Left renal cortex interstitium (tissue), 4 donors: ENCODE measurements at places on chromosomes 5 and 9. TPM values are rescaled to one million over a fixed set of nuclear protein-coding genes. Genes with fewer than 3 reads are reported as not detected.

- DNase-seq: no peak
Observed at GRCh38 chr5:68739752-68740151, 354.1 kb upstream of the SLC30A5 start.

ARHGEF37 gene
- polyA plus RNA-seq: 6.2 TPM

DNA sequence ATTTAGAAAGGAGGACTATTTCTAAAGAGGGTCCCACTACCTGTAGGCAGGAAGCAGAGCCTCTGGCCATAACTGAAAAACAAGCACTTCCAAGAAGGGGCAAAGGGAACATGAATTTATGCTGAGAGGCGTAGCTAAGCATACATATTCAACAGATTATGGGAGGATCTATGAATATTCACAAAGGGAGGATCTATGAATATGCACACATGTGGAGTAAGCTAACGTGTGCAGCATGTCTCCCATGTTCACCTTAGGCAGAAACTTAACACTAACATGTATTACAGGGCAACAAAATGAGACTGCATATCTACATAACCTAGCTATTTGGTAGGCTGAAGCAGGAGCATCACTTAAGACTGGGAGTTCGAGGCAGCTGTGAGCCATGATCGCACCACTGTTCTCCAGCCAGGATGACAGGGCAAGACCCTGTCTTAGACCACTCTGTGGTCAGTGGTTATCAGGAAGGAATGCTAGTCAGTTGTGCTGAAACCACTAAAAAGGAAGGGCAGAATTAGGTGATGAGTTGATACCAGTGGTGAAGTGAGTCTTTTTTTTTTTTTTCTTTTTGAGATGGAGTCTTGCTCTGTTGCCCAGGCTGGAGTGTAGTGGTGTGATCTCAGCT is 20.8 kb downstream of the FXN start:
- no peak for DNase-seq

GRCh38 chr5:137192293-137192743 is 306.8 kb downstream of the SPOCK1 start:
- DNase-seq: no peak

TMEM252 gene
- polyA plus RNA-seq: 6.1 TPM

GRCh38 chr5:132058646-132059042 is 1.8 kb upstream of the IL3 start:
- DNase-seq: no peak

ARID3C gene
- 0.19 TPM for polyA plus RNA-seq

GRCh38 chr5:82551840-82552385 is 273.8 kb upstream of the RPS23 start:
- no peak for DNase-seq

DNA sequence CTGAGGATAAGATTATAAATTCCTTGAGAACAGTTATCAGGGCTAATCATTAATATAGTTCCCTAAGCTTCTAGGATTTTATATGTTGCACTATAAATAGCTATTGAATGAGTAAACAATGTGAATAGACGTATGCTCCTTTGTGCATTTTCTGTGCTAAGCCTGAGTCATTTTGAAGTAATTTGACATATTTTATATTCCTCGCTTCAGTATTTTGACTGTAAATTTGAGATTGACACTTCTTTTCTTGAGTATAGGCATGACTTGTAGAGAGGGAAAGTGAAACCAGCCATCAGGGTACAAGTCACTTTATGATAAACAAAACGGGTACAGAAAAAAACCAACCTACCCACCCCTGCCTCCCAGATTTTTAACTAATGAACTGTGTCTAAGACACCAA is 367.7 kb upstream of the PRR16 start:
- no peak for DNase-seq

GRCh38 chr5:78757269-78758053 is 108.9 kb upstream of the LHFPL2 start:
- no peak for DNase-seq

DNA sequence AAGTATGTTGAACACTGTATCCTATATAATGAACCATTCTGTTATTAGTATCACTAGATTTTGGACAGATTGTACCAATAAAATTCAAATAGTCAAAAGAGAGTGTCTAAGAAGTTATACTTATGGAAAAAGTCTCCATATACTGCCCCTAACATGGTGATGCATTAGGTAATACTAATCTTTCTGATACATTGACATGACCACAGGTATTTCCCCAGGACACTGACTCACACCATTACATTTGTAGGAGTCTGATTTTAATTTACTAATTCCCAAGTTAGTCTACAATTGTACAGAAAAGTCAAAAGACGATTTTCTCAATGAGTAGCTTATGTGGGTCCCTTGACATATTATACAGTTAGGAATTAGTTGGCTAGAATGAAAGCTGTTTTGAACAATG is 593.8 kb downstream of the ISL1 start:
- no peak for DNase-seq

DNA sequence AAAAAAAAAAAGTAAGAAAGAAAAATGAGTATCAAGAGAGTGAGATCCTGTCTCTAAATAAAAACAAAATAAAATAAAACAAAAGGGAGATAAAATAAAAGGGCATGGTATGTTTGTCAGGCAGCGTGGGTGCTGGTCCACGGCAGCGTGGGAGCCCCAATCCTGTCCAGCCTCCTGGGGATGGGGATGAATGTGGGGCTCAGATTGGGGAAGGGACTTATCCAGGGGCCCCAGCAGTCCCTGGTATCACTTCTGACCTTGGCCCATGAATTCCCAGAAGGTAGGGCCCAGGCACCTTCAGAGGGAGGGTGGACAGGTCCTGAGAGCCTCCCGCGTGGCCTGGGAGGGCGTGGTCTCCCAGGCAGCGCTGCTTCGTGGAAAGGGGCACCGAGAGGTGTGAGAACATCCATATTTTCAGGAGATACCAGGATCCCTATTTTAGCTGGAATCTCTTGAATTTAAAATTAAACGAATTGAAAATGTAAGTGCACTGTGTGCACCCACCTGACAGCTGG is 71.2 kb downstream of the ZNF354C start:
- DNase-seq: no peak

DNA sequence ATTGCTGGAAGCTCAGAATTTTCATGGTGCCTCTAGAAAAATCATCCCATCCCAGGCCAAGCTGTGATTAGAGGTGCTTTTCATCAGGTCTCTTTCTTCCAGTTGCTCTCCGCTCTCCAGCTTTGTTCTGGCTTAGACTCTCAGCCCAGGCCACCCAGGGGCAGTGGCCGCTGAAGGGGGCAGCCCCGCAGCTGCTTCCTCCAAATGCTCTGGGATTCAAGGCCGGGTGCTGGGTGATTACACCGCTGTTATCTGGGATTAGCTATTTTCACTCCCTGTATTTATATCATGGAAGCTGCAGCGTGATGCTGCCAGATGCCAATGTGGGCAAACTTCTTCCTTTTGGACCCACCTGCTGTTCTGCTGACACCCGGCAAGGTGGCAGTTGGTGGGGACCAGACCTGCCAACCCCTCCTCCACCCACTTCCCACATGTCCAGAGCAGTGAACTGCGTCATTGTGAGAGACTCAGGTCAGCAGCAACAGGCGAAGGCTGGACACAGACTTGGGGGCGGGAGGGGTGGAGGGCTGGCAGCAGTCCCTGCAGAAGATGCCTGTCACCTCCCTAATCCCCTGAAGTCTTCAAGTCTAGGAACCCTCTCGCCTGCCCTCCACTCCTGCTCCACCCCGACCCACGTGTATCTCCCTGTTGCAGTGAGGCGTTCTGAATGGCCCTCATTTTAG is 33.9 kb upstream of the NKX2-5 start:
- DNase-seq: no peak
